ENCODE measurements at places on chromosomes 6 and 20.
A peak's percentile ranks its signal among the peaks of the same experiment; 100 is the strongest.

DNA sequence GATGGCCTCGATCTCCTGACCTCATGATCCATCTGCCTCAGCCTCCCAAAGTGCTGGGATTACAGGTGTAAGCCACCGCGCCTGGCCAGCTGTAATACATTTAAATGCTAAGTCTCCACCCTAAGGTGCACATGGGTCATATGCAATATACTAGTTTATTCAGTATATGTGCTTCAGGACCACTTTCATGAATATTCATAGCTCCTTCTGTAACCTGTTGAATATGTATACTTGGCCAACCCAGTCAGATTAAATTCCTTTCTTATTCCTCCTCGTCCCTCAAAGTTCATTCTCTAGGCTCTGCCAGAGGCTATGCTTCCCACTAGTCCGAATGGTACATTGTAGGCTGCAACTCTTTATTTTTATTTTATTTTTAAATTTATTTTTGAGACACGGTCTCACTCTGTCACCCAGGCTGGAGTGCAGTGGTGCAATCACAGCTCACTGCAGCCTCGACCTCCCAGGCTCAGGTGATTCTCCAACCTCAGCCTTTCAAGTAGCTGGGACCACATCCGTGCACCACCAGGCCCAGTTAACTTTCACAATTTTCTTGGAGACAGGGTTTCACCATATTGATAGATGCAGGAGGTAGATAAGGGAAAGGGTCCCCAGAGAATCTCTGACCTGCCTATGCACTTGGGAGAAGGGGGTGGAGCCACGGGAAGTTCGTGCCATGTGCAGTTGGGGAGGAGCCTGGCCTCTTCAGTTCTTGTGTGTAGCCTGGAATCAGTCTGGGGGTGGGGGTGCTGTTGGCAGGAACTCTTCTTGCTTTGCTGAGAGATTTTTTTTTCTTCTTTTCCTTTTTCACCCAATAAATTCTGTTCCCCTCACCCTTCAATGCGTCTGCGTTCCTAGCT lies 41.3 kb upstream of the DDR1 start:
- no peak for DNase-seq

GRCh38 chr6:16816891-16817290 lies 55.6 kb upstream of the ATXN1 start:
- DNase-seq: no peak

GRCh38 chr6:83463886-83464285 lies 33.0 kb upstream of the ME1 start:
- DNase-seq: no peak

GRCh38 chr20:4894409-4894808 lies 106.9 kb downstream of the SLC23A2 start:
- no peak for DNase-seq

DNA sequence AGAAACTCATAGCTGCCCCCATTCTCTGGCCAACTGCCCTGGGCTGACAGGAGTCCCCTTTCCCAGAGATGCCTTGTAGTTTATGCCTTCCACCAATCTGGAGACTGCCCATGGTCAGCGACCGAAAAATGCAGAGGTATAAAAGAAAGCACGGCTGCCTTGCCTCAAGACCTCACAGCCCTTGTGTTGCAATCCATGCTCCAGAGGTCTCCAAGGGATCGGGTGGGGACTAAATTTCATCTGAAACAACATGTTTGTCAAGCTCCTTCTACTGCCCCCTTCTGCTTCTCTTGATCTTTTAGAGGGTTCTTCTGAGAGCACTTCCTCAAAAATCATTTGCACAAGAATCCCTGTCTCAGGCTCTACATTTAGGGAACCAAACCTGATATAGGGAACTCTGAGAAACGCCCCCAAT lies 128.8 kb downstream of the PLCB1 start:
- DNase-seq: no peak

GRCh38 chr20:40562031-40562430 lies 127.0 kb downstream of the MAFB start:
- DNase-seq: no peak

GRCh38 chr6:94323853-94324252 lies 904.5 kb upstream of the EPHA7 start:
- DNase-seq: peak; percentile 50

DNA sequence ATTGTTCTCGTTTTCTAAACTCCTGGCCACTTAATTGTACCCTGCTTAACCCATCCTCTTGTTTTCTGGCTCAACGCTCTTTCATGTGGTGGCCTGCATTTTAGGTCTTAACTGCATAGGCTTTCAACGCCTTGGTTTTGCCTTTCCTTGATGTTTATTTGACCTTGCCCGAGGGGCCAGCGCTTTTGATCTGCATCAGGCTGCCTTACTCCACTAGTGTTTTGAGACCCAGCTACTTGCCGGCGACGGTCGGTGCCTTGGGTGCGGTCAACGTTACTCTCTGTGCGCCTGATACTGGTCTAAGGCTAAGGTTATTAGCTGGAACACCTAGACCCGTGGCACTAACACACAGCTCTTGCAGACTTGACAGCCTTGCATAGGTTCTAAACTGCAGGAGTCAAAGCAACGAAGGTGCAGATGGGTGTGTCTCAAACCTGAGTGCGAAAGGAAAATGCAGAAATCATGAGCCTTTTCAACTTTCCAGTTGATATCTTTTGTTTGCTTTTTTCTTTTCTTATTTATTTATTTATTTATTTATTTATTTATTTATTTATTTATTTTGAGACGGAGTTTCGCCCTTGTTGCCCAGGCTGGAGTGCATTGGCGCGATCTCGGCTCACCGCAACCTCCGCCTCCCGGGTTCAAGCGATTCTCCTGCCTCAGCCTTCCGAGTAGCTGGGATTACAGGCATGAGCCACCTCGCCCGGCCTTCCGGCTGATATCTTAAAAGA lies 138.8 kb downstream of the HFE start:
- DNase-seq: no peak

- DNase-seq: peak; percentile 73
Measured at GRCh38 chr20:51531141-51531710, 11.3 kb downstream of the NFATC2 start.

DNA sequence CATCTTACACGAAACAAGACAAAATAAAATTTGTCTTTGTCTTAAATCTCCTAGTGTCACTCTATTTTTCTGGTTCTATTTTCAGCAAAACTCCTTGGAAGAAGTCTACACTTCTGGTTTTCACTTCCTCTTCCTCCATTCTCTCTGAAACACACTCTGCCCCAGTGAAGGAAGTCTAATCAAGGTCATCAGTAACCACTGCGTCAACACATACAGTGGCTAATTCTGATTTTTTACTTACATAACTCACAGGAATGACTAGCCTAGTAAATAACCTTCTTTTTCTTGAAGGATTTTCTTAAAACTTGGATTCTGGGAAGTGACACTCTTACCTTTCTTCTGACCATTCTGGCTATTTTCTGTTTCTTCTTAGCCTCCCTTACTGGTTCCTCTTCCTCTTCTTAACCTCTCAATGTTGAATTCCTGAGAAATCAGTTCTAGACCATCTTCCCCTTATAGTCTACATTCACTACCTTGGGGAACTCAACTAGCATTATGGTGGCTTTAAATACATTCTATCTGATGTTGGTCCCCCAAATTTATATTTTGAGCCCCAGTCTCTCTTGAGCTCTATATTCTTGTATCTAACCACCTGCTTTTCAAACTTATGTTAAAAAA lies 37.5 kb downstream of the AIG1 start:
- DNase-seq: no peak

- no peak for DNase-seq
Measured at GRCh38 chr20:37839432-37839827, 63.5 kb upstream of the VSTM2L start.

- no peak for DNase-seq
Measured at GRCh38 chr6:170136541-170137175, 154.2 kb downstream of the DLL1 start.

DNA sequence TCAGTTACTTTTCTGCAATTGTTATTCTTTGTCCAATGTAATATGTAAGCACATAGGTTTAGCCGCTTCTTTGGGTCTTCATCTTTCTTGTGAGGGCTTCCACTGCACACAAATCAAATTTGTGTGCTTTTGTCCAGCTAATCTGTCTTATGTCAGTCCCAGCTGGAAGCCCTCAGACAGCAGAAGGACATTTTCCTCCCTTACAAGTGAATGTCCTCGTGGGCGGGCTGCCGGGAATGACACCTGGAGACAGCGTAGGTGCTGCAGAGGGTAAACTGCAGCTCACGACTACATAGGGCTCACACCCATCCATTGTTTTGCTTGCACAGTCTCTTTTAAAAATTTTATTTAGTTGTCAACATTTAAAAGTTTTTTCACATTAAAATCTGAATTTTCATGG lies 24.6 kb upstream of the PPP1R14C start:
- no peak for DNase-seq

DNA sequence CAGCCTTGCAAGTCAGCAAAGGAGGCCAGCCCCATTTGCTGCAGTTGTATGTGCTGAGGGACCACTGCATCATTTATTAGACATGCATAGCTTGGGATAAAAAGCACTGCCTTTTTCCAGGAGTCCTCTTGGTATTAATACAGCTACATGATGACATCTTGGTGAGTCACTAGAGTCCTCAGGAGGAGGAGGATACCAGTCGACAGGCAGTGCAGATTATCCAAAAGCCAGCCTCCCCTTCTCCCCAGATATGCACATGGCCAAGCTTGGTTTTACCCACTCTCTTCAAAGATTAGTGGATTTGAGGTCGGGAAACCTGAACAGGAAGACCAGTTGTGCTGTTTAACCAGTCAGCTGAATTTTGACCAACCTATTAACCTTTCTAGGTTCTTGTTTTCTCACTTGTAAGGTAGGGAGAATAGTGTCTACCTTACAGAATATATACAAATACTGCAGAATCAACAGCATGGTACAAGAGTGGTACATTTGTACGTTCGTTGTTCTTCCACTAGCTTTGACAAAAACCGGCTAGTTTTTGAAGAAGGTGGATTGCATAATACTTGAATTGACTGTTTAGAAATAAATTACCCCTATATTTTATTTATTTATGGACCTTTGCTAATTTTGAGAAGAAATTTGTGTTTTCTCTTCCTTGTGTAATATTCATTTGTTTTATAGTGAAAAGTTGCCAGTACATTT lies 31.9 kb downstream of the VAPB start:
- no peak for DNase-seq

DNA sequence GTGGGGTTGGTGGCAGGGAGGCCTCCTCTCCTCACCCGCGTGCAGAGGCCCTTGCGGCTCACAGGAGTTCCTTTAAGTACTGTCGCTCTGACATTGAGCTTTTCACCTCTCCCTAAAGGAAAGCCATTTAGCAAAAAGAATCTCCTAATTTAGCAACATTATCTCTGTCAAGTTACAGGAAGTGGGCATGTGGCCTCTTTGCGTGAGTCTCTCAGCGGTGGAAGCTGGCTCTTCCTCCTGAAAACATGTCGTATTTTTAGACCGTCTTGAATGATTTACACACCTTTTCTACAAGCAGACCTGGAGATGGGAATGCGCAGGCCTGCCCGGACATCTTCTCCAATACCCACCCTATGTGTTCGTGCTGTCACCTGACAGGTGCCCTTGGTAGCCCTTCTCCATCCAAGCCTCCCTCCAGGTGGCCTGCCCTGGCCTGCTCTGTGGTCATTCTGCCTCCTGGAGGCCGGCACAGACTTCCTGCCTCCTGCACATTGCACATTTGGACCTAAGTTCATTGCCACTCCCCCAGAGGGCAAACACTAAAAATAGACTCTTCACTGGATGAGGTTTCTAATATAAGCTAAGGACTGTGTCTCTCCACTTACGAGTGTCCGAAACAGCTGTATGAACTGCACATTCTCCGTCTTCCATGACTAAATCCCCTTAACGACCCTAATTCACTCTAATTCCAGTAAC lies 18.5 kb upstream of the PHACTR3 start:
- DNase-seq: no peak

GRCh38 chr20:58990651-58991445 lies 9.8 kb downstream of the NELFCD start:
- no peak for DNase-seq

- DNase-seq: no peak
Measured at GRCh38 chr6:144712541-144712940, 427.4 kb downstream of the UTRN start.

Measured in NCI-H2081 (cell line).